Activated CD4-positive, alpha-beta T cell treated with anti-CD3 and anti-CD28 coated beads for 48 hours (primary cell): ENCODE measurements at places on chromosomes 5 and 9.

DNA sequence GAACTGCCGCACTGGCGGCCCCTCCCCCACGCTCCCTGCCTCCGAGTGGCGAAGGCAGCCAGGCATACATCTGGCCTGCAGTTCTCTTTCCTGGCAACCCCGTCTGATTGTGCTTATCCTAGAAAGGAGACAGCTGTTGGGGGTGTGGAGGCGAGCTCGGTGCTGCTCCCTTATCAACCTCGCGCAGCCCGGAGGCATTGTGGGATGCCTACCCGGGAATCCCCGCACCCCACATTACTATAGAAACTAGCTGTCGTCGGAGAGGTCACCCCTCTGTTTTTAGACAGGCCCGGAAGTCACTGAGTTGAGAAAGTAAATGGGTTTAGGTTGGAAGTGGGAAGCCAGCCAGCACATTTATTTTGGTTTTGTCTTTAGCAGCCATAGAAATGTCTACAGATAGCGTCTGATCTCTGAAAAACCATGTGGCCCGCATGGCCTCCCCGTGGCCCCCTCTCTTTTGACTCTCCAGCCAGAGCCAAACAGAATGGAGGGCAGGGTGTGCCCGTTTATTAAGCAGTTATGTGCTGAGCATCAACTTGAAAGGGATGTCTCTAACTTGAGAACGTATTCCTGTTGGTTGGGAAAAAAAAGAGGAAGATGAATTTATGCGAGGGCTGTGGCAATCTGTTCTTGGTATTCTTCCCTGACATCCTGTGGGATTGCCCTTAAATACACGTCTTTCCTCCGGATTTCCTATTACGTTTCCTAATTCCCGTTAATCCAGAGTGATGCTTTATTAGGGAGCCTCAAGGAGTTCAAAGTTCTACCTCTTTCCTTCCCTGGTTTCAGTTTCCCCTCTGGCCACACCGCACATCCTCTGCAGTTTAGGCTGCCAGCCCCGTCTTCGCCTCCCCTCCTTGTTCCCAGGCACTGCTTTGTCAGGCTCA, 3.9 kb downstream of the STC2 start:
- peak; percentile 18 for DNase-seq

DNA sequence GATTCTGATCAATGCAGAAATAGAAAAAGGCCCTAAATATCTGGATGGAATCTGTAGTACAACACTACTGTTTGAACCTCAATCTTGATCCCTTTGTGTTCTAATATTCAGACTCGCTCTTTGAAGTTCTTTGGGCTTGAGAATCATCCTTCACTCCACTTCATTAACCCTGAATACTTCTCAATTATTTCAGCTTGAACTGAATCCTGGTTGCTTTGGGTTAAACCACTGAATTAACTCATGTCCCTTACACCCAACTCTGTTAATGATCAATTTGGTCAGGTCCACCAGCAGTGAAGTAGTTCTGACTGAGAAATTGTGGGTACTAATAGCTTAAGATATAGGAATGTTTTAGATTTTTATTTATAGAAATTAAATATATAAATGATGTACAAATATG, 1707.2 kb upstream of the ACO1 start:
- DNase-seq = no peak

GRCh38 chr5:60649288-60649917, 50.6 kb downstream of the DEPDC1B start:
- DNase-seq = no peak

GRCh38 chr9:136095070-136096058, at the start of gene NACC2:
Gene NACC2, minus strand, starts transcription at chr9:136095289. Its CDS starts 44,768 bp downstream, at chr9:136050521.
- peak; percentile 33 for DNase-seq

- peak; percentile 58 for DNase-seq
Observed at GRCh38 chr9:137113385-137114159, 961 bp downstream of the DPP7 start.

- no peak for DNase-seq
Observed at GRCh38 chr9:84996029-84996428, 326.5 kb downstream of the NTRK2 start.

DNA sequence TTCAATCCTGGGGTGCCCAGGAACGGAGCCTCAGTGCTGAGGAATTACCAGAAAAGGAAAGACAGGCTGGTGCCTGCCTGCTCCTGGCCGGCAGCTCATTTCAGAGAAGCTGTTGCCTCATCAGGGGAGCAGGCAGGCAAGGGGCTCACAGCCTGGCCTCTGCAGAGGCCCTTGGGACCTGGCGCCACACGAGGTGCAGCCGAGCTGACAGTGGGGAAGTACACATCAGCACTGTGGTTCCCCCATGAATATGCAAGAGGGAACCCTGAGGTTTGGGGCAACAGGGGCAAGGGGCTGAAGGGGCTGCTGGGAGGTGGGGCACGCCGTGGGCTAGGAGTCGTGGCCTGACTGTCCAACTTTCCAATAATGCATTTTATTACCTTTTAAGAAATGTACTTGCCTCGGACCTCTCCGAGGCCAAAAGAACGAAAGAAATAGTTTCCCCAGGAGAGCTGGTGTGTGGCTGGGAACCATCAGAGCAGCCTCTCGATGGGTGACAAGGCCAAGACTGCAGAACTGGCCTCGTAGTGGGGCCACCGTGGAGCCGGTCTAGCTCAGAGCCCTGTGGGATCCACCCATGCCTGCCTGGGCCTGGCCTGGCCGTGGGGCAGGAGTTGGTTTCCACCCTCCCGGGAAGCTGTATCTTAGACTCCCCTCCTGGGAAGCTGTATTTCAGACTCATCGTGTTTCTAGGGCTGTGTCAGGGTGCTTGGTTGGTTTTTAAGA, 198.6 kb downstream of the PAX5 start:
- DNase-seq = no peak

GRCh38 chr5:92518318-92518904, 1062.6 kb downstream of the NR2F1-AS1 start:
- peak; percentile 3 for DNase-seq

DNA sequence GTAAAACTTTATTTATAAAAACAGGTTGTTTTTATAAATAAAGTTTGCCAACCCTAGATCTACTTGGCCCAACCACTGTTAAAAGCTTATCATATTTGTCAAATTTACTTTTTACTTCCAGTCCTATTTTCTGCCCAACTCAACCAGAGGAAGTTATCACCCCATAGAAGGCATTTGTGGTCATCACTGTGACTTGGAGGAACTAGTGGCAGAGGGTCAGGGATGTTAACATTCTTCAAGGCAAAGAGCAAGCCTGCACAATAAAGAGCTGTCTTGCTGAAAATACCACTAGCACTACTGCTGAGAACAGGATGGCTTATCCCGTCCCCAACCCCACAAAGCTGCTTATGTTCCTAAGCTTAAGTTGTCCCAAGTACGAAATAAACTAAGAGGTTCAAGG, 22.3 kb downstream of the TTC33 start:
- DNase-seq = no peak

DNA sequence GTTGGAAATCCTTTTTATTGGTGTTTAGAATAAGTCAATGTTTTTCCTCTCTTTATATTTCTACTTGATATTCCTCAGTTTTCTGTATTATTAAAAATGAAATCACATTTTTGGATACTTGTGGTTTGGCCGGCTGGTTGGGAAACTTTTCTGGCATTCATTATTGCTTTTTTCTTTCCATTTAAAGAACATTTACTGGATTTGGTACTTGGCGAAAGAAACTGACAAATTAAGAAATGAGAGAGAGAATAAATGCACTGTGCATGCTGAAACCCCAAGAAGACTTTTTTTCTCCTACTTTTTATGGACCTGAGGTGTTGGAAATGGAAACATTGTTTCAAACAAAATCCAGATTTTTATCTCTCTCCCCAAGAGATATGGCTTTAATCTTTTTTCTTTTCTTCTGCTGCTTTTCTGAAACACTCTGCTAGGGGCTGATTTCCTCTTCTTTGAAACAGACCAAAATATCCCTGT, 128.4 kb downstream of the SNX18 start:
- DNase-seq = no peak

DNA sequence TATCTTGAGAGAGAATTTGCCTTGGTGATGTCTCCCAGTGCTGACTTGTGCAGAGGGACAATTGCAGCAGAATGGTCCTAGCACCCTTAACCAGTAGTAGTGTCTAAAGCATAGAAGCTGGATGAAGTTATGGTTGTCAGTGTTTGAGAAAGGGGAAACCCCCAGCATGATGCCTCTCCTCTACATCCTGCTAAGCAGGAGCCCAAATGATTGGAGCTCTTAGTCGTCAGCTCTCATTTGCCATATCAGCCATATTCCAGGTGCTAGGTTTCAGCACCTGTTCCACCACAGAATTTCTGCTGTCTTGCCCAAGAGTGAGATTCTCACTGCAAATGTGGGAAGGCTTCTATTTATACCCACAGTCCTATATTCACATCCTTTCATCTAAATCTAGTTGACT, 43.7 kb upstream of the RFX3 start:
- DNase-seq = no peak

DNA sequence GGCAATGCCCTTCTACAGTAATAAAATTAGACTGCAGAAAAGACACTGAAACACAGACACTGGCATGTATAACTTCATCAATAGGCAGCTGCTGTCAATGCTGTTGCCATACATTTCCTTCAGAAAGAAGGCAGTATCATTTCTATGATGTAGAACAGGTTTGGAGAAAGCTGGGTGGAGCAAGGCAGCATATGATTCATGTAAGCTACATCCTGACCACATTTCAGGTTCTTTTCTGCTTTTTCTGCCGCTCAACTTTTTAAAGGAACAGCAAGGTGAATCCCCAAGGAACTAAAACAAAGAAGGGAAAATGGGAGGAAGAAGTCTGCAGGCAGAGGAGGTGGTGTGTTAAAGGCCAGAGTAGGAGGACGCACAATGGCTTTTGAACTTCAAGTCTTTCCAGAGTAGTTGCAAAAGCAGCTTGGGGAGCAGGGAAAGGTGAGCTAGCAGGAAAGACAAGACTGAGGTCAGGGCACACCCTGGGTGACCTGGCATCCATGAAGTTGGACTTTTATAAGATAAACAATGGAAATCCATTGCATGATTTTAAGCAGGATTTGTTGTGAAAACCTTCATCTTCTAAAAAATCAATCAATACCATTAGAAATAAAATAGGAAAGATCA, 142.1 kb downstream of the MED10 start:
- DNase-seq = no peak

GRCh38 chr5:54159893-54160195, 150.5 kb downstream of the ARL15 start:
- DNase-seq = no peak

DNA sequence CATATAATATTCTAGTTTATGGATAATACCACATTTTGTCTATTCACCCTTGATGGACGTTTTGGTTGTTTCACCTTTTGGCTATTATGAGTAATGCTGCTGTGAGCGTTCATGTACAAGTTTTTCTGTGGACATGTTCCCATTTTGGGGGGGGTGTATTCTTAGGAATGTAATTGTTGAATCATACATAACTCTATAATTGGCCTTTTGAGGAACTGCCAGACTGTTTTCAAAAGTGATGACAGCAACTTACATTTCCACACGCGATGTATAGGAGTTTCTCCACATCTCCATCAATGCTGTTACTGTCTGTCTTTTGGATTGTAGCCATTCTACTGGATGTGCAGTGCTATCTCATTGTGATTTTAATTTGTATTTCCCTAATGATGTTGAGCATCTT, 69.8 kb downstream of the SLC46A2 start:
- no peak for DNase-seq

GRCh38 chr9:96100385-96101300, 201.3 kb downstream of the HSD17B3 start:
- peak; percentile 27 for DNase-seq

DNA sequence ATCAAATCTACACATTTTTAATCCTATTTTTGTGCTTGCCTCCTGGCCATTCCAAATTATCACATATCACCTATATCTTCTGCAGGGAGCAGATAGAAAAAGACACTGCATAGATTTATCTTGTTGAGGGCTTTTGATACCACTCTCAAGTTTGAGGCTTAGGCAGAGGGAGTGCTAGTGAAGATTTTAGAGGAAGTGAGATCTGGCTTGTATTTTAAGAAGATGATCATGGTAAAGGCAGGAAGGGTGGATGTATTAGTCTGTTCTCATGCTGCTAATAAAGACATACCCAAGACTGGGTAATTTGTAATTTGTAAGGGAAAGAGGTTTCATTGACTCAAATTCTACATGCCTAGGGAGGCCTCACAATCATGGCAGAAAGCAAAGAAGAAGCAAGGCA, 220.9 kb upstream of the TUT7 start:
- no peak for DNase-seq

DNA sequence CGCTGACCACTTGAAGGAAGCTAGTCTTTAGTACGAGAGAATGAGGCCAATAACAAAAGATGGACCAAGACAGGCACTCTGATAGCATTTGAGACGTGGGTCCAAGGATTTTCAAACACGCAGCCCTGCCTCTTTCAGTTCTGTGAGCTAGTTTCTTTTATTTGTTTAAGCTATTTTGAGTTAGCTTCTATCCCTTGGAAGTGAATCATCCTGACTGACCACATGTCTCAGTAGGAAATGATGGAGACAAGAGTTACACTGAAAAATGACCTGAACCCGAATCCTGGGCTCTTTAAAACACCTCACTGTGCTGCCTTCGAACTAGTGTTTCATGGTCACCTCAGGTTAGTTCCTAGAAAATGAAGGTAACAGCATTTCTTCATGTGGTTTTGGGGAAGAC, 9.9 kb downstream of the TEK start:
- DNase-seq = no peak

DNA sequence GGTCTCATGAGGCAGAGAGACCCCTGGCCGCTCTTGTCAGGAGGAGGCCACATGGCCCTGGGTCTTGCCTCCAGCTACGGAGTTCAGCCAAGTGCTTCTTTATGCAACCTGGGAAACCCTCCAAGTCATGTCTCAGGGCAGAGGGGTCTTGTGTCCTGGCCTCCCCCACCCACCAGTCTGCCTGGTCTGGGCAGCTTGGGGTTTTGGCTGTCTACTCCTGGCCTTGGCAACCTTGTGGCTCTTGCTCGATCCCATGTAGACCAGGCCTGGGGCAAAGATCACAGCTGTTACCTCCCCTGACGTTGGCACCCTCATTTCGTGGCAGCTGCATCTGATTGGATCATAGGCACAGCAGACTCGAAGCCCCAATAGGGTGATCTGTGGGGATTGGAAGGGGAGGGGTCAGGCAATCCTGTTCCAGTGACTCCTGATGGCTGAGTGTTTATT, 28.4 kb downstream of the JADE2 start:
- no peak for DNase-seq
